ENCODE measurements at places on chromosomes 7 and 10. TPM values are rescaled to one million over a fixed set of nuclear protein-coding genes. Genes with fewer than 3 reads are reported as not detected.

Gene CYP51A1
- 139 TPM for total RNA-seq

Gene HTR5A
- not detected for total RNA-seq

Gene VAX1
- total RNA-seq: not detected

Gene AKR1C3
- total RNA-seq: 11.0 TPM

Gene VSTM4
- total RNA-seq: 2.7 TPM

Gene WDR91
- 4.1 TPM for total RNA-seq

Gene CPED1
- total RNA-seq: 18.1 TPM

Gene MYL10
- not detected for total RNA-seq

Gene AOAH
- total RNA-seq: 1.4 TPM

- DNase-seq: no peak
Observed at GRCh38 chr10:122102146-122102868, 113.3 kb downstream of the TACC2 start.

GRCh38 chr7:5586963-5587348 is 163.3 kb upstream of the TNRC18 start:
- DNase-seq: no peak

GRCh38 chr7:17029150-17029549 is 147.4 kb upstream of the AGR3 start:
- DNase-seq: no peak

DNA sequence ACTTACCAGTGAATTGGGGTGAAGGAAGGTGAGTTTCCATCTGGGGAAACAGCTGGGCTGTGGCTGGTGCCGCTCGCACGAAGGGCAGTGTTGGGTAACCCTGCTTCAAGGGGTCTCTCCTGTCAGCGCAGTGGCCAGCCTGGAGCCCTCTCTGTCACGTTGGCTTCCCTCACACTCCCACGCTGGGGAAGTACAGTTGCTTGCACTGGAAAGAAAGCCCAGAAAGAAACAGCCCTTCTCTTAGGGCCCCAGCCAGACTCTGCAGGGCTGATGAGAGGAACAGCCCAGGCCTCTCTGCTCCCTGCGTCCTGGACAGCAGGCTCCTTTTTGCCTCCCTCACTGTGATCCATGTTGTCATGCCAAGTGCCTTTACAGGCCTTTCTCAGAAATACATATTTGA is 40.3 kb upstream of the TRIM8 start:
- no peak for DNase-seq

GRCh38 chr10:104101902-104102301 is 16.2 kb upstream of the COL17A1 start:
- no peak for DNase-seq

- no peak for DNase-seq
Observed at GRCh38 chr10:123257904-123258456, 103.8 kb downstream of the BUB3 start.

DNA sequence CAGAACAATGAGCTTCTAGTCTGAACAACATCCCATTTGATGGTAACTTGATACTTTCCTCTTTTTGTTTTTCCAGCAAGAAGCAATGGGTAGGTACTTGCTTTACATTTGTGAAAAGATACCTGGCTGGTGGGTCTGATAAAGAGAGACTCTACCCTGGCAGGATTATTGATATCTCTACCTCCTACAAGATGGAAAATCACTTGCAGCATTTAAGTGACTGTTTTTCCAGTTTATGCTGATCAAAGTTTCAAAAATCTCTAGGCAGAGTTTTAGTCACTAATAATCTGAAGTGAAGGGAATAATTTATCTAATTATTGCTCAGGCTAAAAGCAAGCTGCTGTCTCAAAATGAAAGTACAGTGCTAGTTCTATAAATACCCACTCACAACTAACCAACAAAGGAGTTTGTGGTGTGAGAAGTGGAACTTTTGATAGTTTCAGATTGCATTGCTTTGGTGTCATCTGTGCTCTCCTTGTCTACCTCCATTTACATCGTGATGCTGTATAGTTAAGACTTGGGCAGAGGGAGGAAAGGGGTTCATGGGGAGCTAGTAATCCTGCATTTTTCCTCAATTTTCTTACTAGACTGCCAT is 86.0 kb upstream of the ANKRD1 start:
- DNase-seq: no peak

- no peak for DNase-seq
Observed at GRCh38 chr10:52903397-52903938, 130.9 kb upstream of the MBL2 start.

DNA sequence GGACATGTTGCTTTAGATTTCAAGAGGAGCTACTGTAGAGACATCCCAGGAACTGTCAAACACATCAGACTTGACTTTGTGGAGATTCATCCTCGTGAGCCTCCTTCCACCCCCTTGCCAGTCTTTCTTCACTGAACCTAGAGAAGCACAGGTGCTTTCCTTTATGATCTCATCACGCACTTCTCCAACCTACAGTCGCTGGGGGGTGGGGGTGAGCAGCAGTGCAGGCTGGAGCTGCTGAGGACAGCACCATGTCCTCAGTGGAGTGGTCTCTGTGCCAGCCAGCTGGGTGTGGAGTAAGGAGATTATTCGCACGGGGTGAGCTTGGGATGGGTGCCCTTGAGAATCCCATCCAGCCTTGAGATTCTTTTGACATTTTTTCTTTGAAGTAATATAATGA is 88.1 kb downstream of the VOPP1 start:
- no peak for DNase-seq

GRCh38 chr10:3783316-3783681 is 1.7 kb downstream of the KLF6 start:
- DNase-seq: no peak

- peak; percentile 76 for DNase-seq
Observed at GRCh38 chr7:104980841-104981671, 32.9 kb upstream of the KMT2E start.

DNA sequence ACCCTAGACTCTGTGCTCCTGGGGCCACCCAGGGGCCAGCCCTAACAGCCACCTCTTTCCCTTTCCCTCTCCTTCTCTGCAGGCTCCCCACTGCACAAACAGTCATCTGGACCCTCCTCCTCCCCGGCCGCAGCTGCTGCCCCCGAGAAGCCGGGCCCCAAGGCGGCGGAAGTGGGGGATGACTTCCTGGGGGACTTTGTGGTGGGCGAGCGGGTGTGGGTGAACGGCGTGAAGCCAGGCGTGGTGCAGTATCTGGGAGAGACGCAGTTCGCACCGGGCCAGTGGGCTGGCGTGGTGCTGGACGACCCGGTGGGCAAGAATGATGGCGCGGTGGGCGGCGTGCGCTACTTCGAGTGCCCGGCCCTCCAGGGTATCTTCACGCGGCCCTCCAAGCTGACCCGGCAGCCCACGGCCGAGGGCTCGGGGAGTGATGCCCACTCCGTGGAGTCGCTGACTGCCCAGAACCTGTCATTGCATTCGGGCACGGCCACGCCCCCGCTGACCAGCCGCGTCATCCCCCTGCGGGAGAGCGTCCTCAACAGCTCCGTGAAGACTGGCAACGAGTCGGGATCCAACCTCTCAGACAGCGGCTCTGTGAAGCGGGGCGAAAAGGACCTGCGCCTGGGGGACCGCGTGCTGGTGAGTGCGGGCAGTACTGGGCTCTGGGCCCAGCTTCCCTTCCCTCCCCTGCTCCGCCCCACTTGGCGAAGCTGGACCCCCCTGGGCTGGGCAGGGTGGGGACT is 49.3 kb downstream of the CLIP2 start:
- DNase-seq: no peak

DNA sequence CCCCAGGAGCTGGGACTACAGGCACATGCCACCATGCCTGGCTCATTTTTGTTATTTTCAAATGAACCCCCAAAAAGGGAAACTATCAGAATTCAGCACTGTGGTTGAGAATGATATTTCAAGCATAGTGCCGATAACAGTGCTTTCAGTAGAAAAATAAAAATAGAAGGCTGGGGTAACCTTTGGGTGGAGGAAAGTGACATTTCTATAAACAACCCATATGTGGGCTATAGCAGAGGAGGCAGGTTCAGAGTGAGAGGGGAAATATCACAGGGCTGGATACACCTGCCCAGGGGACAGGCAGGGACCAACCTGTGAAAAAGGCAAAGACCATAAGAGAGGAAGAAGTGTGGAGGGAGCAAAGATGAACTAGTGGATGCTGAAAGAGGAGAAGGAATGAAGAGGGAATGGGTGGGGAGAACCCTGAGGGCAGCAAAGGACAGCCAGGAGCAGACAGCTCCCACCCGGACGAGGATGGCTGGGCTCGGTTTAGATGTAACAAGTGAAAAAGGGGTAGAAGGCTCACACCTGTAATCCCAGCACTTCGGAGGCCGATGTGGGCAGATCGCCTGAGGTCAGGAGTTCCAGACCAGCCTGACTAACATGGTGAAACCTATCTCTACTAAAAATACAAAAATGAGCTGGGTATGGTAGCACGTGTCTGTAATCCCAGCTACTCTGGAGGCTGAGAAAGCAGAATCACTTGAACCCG is 56.5 kb downstream of the MAP3K8 start:
- no peak for DNase-seq

GRCh38 chr10:86110156-86110786 is 256.3 kb downstream of the GRID1 start:
- no peak for DNase-seq

GRCh38 chr7:157925383-157925875 is 588.6 kb downstream of the DNAJB6 start:
- no peak for DNase-seq
